ENCODE measurements at places on chromosomes 13 and 19.

DNA sequence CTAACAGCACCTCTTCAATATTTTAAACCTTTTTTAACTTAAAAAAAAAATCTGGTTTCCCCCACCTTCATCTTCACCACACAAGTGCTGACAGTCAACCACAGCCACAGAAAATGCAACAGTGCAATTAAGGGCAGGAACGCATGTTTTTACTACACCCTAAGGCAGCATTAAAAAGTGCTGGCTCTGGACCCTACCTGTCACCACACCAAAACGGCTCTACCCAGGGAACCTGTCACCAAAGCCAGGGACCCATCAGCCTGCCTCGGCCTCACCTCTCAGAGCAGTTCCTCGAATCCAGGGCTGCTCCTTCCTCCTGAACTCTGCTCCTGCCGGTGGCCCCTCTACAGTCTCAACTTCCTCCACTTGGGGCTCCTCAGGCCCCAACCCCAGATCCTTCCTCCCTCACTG, 22.5 kb upstream of the SLC35E1 start:
- DNase-seq: no peak

DNA sequence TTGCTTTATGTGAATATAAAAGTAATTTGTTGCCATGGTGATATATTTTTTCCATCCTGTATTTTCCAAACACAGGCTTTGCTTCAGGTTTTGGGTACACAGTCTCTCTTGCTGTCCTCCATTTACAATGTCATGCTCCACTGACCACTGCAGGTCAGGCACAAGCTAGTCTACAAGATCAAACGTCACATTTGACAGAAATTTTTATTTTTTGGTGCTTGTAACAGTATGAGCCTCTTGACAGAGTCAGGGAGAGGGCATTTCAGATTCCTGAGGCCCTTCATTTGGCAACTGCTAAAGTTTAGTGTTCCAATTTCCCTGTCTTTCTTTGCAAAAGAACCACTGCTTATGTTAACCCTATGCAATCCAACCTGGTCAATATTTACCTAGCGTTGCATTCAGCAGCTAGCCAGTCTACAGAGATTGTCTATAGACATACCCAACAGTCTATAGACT, 175.0 kb downstream of the RFC3 start:
- DNase-seq: peak; percentile 16

DNA sequence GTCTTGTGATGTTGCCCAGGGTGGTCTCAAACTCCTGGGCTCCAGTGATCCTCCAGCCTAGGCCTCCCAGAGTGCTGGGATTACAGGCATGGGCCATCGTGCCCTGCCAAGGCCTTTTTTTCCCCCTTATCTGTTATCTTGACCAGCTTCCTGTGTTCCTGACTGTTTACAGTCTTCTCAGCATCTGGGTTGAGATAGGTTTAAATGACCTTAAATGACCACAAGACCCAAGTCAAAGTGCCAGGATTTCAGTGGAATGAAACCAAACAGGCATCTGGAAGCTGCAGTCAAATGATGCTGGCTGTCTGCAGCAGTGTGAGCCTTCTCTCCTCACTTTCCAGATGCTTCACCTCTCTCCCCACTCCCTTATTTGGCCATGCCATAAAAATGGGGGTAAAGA, 114.2 kb upstream of the CLDN10 start:
- DNase-seq: no peak

GRCh38 chr13:104571161-104571892, 1505.1 kb upstream of the SLC10A2 start:
- peak; percentile 2 for DNase-seq

DNA sequence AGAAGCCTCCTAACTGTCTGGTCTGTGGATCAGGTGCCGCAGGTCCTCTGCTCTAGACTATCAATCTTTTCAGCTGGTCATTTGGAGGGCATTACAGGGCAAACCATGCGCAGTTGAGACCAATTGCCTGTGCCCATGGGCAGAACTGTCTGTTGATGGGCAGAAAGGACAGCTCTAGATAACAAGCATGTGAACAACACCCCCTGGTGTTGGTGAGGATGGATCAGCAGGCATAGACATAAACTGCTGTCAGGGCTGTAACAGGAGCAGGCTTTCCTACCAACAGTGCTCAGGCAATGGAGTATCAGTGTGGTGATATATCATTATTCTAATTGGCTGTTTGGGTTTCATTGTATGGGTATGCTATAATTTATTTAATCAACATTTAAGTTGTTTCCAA, 104.7 kb upstream of the KL start:
- peak; percentile 28 for DNase-seq

DNA sequence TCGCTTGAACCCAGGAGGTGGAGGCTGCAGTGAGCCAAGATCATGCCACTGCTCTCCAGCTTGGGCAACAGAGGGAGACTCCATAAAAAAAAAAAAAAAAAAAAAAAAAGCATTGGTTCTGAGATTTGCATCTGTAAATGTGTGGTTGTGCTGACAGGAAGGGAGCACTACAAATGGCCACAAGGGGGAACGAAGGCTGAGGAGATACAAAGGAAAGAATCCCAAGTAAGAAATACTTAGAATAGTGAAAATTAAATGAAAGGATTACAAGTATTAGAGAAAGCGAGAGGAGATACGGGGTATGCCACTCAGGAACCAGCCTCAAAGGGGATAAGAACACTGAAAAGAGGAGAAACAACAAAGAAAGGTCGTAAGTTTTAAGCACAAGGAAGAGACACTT, 284.9 kb downstream of the KLF12 start:
- peak; percentile 6 for DNase-seq

DNA sequence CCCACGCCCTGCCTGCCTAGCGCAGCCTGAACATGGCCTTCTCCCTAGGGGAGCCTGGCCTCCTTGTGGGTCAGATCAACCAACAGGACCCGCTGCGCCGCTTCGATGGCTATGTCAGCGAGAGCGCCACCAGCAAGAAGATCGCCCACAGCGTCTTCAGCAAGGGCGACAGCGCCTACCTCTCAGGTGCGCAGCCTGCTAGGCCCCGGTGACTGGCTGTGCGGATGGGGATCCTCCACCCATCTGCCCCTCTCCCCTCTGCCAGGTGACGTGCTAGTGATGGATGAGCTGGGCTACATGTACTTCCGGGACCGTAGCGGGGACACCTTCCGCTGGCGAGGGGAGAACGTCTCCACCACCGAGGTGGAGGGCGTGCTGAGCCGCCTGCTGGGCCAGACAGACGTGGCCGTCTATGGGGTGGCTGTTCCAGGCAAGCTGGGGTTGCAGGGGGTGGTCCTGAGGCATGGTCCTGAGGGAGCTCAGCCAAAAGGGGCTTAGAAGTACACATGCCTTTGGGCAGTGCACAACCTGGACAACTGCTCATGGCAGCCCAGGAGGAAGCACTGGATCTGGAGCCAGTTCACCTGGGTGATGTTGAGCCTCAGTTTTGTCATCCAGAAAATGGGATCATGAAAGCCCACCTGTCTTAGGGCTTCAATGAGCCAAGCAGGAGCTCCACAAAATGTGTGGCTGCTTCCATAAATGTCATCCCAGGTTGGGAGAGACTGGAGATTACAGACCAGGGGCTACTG, 10.8 kb upstream of the PGLS start:
- DNase-seq: no peak

DNA sequence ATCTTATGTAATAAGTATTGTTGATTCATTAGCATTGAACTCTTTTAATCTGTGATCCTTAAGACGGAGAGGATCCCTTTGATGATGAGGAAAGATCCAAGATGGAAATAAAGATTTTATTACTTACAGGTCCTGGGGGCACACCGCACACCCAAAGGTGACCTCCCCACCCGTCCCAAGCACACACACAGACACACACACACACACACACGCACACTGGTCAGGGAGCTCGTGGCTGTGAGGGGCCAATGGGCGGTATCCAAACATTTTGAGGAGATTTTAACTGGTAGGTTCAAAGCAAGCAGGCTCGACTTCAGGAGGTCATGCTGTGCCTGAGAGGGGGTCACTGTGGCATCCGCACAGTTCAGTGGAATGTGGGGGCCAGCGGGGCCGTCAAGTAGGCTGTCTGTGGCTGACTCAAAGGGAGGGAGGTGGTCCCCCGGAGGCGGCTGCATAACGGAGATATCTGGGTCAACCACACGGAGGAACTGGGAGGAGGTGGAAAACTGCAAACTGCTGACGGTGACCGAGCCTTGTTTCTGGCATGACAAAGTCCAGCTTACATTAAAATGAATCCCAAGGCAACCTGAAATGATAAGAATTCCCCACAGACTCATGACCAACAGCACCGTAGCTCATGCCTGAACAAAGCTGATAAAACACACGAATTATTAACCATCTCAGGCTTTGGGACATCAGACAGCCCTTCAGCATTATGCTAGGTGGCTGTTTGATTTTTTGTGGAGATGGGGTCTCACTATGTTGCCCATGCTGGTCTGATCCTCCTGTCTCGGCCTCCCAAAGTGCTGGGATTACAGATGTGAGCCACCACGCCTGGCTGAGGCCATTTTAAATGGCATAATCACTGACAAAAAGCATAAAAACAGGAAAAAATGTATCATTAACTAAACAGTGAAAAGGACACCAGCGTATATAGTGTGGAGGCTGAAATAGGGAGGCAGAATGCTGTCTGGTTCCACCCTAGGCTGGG, 20.9 kb upstream of the SIGLEC11 start:
- no peak for DNase-seq

- no peak for DNase-seq
Observed at GRCh38 chr13:114107686-114108081, 24.7 kb downstream of the RASA3 start.

GRCh38 chr13:95236774-95237173, 64.5 kb downstream of the ABCC4 start:
- DNase-seq: no peak

DNA sequence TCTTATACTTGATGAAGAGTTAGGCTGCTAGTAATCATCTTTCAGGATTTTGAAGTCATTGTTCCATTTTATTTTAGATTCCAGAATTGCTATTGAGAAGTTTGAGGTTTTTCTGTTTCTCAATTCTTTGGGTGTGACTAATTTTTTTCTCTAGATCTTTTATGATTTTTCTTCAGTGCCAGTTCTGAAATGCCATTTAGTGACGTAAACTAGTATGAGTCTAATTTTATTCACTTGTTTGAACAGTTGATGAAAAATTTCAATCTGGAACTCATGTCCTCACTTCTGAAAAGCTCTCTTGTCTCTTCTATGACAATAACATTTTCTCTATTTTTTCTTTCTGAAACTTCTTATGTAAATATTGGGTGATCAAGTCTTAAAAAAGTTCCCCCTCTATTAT, 188.5 kb upstream of the HTR2A start:
- DNase-seq: no peak

GRCh38 chr13:108926862-108927261, 297.5 kb downstream of the MYO16 start:
- DNase-seq: no peak

DNA sequence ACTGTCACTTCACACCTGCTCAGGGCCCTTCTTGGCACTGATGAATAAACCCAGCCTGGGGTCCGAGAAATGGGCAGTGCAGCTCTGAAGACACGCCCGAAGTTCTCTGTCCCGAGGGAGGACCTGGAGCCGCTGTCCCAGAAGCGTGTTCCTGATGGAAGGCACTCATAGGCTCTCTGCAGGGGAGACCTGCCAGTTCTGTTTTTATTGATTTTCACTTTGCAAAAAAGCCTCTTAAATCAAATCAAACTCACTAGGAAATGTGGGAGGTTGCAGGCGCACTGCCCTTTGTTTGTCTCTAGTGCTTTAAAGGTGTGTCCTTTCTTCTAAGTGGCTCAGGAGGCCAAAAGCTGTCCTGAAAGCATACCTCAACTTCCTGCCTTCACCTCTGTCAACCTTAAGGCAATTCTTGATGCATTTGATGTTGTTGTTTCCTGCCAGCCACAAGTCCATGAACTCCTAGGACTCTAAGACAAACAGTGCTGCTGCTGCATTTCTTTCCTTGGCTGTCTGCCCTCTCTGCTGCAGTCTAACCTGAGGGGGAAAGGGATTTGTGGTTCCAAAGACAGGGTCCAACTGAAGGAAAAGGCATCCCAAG, 663.2 kb downstream of the UQCRFS1 start:
- DNase-seq: no peak

GRCh38 chr13:113399755-113400149, 35.8 kb upstream of the GRTP1 start:
- no peak for DNase-seq

DNA sequence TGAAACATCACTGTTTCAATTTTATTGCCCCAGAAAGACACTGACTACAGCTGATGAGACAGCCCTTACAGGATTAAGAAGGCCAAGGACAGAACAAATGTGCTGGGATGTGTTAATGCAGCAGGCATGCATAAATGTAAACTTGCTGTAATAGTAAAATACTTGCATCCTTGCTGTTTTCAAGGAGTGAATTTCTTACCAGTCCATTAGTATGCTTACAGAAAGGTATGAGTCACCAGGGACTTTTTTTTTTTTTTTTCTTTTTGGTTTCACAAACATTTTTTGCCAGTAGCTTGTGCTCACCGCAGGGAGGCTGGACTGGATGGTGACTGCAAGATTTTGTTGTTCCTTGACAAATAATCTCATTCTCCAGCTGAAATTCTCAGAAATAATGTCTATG, 55.1 kb downstream of the GPR180 start:
- DNase-seq: no peak

DNA sequence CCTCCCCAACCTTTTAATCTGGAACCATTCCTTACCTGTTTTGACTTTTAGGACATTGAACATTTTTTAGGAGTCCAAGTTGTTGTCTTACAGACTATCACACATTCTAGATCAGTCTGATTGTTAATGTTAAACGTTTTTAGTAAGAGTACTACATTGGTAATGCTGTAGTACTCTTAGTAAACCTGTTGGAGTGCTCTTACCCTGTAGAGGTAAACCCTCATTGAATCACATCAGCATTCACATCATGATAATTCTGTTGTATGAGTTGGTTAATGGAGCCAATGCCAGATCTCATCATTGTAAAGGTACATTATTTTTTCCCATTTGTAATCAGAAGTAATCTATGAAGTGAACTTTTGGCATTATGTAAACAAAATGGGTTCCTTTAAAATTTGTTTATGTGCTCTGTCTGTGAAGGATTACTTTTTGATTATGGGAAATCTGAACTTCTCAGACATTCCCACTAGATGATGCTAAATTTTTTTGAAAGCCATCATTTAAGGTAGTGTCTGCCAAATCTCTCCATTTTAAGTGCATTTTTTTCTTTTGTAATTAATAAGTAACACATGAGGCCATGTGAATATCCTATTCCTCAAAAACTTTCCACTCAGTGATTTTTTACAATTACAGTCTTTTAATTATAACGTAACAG, 55.2 kb downstream of the VWA8 start:
- peak; percentile 50 for DNase-seq

DNA sequence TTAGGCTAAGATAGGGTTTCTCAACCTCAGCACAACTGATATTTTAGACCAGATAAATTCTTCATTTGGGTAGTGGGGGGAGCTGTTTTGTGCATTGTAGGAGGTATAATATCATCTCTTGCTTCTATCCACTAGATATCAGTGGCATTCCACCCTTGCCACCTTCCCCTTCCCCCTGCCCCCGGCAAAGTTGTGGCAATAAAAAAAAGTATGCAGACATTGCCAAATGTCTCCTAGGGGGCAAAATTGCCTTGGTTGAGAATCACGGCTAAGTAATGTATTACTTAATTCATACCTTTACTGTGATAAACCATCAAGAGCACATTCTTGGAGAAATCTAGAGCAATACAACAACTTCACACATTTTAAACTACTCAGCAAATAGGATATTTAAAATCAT, 51.4 kb downstream of the UBL3 start:
- DNase-seq: no peak

- no peak for DNase-seq
Observed at GRCh38 chr19:40407714-40408597, 5.2 kb downstream of the PRX start.

- DNase-seq: no peak
Observed at GRCh38 chr19:19538785-19539166, 711 bp downstream of the CILP2 start.

Measured in HuH-7 (cell line).